Lower lobe of right lung (tissue), 2 donors: ENCODE measurements at places on chromosomes 3 and 15.
A peak's percentile ranks its signal among the peaks of the same experiment; 100 is the strongest.

DNA sequence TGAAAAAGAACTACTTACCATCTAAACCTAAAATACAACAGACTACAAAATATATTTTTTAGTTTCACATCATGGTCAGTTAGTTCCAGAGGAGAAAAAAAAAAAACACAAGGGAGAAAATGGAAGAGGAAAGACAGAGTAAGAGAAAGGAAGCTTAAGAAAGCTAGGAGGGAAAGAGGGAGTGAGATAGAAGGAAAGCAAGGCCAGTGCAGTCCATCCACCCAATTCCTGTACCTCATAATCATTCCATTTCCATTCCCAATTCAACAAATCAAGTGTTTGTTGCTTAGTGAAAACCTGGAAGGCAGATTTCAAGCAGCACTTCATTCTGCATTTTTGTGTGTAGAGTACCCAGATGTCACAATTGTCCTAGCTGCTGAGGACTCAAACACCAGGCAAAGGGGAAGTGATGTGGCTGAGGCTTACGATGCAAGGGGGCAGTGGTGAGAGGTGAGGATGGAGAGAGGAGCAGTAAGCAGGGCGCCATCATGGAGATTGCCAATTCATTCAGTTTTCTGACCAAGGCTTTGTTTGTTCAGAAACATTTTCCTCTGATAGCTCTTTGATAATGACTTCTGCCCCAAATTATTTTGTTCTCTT is 83.6 kb upstream of the GSK3B start:
- H3K4me1 ChIP-seq: peaks cover 15% of the 10 kb centered on the region
- peak overlapping the region; percentile 25 for H3K27ac ChIP-seq
- no peak for DNase-seq
- H3K4me3 ChIP-seq: no peak overlapping the region
- H3K36me3 ChIP-seq: no peaks in the 10 kb centered on the region

- no peak for DNase-seq
- H3K4me1 ChIP-seq: no peaks in the 10 kb centered on the region
- no peaks in the 10 kb centered on the region for H3K36me3 ChIP-seq
- peaks cover 3% of the 10 kb centered on the region for H3K27me3 ChIP-seq
- H3K27ac ChIP-seq: no peak overlapping the region
These were observed 119.7 kb downstream of the SST start for GRCh38 chr3:187550446-187550845.

DNA sequence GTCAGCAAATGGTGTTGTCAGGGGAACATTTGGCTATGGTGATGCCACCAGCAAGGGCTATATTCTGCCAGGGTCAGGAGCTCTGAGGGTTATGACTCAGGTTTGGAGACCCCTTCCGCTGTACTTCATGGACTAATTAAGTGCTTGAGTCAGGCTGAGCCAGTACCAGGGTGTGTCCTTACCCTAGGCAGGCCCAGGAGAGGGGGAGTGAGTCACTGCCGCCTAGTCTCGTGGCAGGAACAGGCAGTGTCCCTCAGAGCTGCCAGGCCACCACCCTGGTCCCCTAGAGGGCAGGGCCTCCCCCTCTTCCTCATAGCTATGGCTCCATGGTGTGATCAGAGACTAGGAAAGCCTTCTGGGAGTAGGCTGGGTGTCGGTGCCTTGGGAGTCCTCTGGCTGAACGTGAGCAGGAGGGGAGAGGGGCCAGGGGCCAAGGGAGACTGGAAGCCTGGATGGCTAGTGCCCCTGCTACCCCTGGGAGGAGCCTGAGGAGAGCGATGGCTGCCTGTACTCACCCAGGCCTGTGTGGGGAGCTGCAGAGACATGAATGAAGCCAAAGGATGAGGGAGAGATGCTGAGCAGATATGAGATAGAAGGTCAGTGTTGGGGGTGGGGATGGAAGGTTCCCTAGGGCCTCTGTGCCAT is 10.6 kb downstream of the MAPKAPK3 start:
- H3K27me3 ChIP-seq: no peaks in the 10 kb centered on the region
- H3K27ac ChIP-seq: peak overlapping the region; percentile 41
- peaks cover 70% of the 10 kb centered on the region for H3K4me1 ChIP-seq
- H3K36me3 ChIP-seq: no peaks in the 10 kb centered on the region

- H3K27me3 ChIP-seq: no peaks in the 10 kb centered on the region
- no peaks in the 10 kb centered on the region for H3K36me3 ChIP-seq
- no peak overlapping the region for H3K4me3 ChIP-seq
- no peak for DNase-seq
- H3K27ac ChIP-seq: no peak overlapping the region
- no peaks in the 10 kb centered on the region for H3K4me1 ChIP-seq
These were observed 76.2 kb downstream of the OCA2 start for GRCh38 chr15:28022961-28023360.

DNA sequence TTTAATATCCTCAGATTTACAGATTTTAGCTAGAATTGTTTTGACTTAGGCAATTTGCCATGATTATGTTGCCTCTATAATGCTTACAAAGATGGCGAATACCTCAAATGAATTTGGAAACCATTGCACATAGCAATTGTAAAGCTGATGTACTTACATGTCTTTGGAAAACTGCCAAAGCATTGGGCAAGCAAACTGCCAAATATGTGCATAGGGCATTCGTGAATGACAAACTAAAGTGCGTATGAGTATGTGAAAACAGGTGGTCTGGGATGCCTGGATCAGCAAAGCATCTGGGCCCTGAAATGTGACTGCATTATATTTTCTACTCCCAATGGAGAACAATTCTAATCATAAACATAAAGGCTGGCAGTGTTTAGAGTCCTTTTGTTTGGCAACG is 445.3 kb upstream of the ROBO1 start:
- H3K27me3 ChIP-seq: no peaks in the 10 kb centered on the region
- no peak overlapping the region for H3K27ac ChIP-seq
- DNase-seq: no peak
- H3K4me3 ChIP-seq: no peak overlapping the region
